Iris pigment epithelial cell (primary cell): ENCODE measurements at places on chromosomes 2 and 18.

DNA sequence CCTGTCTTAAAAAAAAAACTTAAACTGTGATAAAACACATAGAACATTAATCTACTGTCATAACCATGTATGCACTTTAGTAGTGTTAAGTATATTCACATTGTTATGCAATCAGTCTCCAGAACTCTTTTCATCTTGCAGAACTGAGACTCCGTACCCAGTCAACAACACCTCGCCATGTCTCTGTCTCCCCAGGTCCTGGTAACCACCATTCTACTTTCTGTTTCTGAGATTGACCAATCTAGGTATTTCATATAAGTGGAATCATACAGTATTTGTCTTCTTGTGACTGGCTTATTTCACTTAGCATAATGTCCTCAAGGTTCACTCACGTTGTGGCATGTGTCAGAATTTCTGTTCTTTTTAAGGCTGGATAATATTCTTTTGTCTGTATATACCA lies 290.8 kb upstream of the CXCR4 start:
- no peak for DNase-seq

DNA sequence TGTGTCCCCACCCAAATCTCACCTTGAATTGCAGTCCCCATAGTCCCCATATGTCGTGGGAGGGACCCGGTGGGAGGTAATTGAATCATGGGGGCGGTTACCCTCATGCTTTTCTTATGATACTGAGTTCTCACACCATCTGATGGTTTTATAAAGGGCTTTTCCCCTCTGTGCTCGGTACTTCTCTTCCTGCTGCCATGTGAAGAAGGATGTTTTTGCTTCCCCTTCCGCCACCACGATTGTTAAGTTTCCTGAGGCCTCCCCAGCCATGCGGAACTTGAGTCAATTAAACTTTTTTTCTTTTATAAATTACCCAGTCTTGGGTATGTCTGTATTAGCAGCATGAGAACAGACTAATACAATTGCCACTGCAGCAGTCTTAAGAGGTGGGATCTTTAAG lies 134.9 kb downstream of the LTBP1 start:
- no peak for DNase-seq

DNA sequence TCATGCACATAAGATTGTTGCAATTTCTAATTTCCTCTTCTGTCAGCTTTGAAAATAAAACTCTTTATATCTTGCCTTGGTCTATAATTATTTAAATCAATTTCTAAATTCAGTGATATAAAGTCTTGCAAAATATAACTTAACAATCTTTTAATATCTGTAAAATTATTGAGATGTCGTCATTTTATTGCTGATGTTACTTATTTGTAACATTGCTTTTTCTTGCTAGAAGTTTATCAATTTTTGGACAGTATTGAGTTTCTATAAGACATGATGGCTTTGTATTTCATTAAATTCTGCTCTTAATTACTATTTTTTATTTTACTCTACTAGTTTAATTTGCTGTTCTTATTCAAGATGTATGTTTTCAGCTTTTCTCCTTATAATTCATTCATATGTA lies 1036.5 kb downstream of the TMEM182 start:
- no peak for DNase-seq

GRCh38 chr2:120550282-120550681 lies 185.4 kb upstream of the GLI2 start:
- DNase-seq: no peak

GRCh38 chr2:169091761-169092519 lies 22.6 kb downstream of the DHRS9 start:
- peak; percentile 87 for DNase-seq

GRCh38 chr2:36394804-36395203 lies 39.2 kb downstream of the CRIM1 start:
- DNase-seq: no peak

DNA sequence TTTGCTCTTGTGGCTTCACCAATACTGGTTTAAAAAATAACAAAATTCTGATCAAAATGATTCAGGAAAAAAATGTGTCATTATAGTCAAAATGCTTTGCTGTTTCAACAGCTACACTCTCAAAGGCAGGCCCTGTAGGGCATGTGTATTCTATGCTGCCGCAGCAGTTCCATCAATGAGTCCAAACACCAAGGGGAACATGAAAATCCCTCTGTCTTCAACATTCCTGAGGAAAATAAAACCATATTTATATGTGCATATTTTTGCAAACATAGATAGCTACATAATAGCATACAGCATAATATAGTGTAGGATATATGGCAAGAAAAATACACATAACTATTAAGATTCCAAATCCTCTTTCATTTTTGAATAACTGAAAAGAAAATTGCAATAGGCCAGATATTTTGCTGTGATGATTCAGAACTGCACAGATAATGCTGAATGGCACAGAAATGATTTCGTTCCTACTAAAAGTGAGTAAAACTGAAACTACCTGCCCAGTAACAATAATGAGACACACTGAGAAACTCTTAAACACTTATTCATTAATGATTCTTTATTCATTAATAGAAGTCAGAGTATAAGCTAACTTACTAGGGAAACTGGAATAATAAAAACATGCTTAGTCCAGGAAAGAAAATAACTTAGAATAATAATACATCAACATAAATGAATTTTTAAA lies 343.8 kb downstream of the SUCLG1 start:
- DNase-seq: no peak

- no peak for DNase-seq
These were observed 666.9 kb downstream of the PLCL1 start for GRCh38 chr2:198471291-198471690.

DNA sequence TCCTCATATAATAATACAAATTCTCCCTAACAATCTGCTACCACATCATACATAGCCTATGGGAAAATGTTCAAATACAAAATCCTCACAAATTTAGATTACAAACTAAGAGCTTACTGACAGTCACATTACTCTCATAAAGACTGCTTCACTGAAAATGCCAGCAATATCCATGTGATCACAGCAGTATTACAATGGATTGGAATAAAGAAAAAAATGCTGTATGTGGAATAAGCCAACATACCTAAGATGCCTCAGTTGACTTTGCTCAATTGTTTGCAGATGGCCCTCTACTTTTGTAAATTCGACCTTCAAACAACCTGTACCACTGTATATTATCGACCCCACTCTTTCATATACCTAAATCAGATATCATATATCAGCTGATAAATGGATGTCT lies 88.7 kb downstream of the DYM start:
- DNase-seq: no peak

DNA sequence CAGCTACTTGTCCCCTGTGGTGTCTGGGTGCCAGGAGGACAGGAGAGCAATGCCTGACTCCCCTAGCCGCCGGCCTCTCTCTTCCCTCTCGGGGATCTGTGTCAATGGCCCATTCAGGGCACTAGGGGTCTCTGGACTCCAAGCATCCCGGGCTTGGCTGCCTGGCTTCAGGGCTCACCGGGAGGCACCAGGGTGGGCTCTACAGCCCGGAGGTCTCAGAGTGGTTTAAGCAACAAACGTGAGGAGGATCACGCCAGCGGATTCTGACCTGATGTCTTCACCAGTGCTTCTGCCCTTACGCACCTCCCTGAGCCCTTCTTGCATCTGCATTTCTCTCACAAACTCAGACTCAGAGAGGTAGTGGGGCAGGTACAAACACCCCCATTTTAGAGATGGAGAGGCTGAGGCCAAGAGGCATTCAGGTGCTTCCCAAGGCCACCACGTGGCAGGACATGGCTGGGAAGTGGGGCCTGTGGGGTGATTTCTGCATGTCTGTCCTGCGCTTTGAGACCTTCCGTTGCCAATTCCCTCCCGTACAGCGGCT lies 243.0 kb downstream of the CELF4 start:
- DNase-seq: peak; percentile 42

GRCh38 chr2:26070730-26071129 lies 36.8 kb downstream of the RAB10 start:
- DNase-seq: no peak

DNA sequence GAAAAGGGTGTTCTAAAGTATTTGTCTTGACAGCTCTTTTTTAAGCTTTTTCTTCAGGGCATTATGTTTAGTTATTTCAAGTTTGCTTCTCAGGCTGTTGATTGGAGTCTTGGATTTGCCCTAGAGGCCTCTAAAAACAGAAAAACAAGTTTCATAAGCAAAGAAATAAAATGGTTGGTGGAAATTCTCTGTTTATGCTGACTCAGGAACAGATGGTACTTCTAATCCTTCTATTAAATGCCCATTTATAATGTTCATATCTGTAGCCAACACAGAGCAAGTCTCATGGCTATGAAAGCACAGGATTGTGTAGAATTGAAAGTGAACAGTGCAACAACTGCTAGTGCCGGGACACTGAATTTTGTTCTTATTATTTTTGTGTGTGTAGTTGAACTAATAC lies 60.4 kb downstream of the KCNJ3 start:
- DNase-seq: no peak

GRCh38 chr2:70080610-70081200 lies 6.6 kb upstream of the PCBP1 start:
- no peak for DNase-seq

GRCh38 chr2:170098626-170099312 lies 79.2 kb upstream of the MYO3B start:
- peak; percentile 64 for DNase-seq

DNA sequence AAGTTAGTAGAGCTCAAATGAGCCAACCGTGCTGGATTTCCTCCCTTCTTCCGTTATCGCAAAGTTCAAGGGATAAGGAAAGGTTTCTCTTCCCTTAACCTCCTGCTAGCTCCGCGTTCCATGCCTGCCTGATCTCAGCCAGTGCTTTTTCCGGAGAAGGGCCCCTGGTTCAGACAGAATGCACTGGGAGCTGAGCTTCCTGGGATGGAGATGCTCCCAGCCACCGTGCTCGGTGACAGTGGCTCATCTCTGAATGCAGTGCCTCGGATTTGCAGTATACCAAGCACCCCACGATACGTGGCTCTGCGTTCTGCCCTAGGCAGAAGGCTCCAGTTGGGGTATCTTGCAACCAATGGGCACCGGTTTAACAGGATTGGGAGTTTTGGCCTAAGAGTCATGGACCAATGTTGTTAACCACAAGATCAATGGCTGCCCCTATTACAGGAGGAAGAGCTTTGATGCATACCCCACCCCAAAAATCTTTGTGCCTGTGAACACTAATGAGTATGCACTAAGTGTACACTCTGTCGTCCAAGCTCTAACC lies 876 bp downstream of the CNTNAP5 start:
- DNase-seq: no peak

DNA sequence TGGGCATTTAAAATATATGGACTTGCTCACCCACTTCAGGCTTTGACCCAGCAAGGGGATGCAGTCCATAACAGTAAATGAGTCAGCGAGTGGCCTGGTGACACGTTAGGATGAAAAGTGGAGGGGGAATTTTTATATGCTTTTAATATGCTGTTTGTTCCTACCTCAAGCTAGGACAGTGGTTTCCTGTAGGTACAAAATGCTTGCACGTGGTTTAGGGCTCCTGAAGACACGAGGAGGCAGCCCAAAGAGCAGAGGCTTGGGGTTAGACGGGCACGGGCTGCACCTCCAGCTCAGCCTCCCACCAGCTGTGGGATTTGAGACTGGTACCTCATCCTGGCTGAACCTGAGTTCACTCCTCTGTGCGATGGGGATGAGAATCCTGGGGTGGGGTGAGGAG lies 306.2 kb upstream of the CXCR4 start:
- DNase-seq: no peak

GRCh38 chr2:152367547-152368390 lies 32.8 kb downstream of the FMNL2 start:
- DNase-seq: peak; percentile 31

GRCh38 chr2:71379086-71379485 lies 47.5 kb downstream of the ZNF638 start:
- DNase-seq: peak; percentile 92

DNA sequence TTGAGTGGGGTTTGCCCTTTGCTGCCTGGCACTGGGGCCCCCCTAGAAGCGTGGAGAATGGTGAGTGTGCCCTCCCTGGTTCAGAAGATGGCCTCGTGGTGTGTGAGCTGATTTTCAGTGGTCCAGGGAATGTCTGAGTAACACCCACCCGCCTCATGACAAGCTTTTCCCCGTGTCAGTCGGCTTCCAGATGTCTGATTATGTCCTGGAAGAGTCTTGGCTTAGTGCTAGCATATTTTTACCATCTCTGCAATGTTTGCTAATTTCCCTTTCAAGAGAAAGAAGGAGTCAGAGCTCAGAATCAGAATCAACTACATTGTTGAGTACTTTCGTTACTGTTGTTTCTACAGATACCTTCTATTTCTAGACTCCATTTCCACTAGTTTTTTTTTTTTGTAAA lies 214.7 kb downstream of the SEPTIN10 start:
- no peak for DNase-seq

GRCh38 chr2:186345745-186346144 lies 140.3 kb upstream of the ZC3H15 start:
- DNase-seq: no peak
